ENCODE measurements at places on chromosomes 4 and X. TPM values are rescaled to one million over a fixed set of nuclear protein-coding genes. Genes with fewer than 3 reads are reported as not detected.

GRCh38 chr4:123249821-123250220 is 146.8 kb upstream of the SPRY1 start:
- DNase-seq, result no peak

Gene RAI2
- total RNA-seq, result 15.5 TPM

GRCh38 chr4:26067035-26067434 is 153.0 kb downstream of the SMIM20 start:
- no peak for DNase-seq

Gene TLR8
- total RNA-seq, result 6.3 TPM

DNA sequence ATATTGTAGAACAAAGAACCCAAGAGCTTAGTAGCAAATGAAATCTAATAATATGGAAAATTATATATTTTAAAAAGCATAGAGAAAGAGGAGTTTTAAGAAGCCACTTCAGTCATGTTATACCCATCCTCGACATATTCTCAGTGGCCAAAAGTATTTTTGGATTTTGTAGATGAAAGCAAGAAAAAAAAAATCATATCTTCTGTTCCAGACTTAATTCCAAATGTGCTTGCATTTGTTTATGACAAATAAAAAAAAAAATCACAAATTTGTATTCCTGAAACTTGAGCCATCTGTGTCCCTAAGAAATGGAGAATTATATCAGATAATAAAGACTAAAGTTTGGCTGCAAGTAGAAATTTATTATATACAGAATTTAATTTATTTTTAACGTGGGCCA is 1482.4 kb upstream of the PABPC4L start:
- no peak for DNase-seq

Gene CT45A10
- total RNA-seq, result not detected

DNA sequence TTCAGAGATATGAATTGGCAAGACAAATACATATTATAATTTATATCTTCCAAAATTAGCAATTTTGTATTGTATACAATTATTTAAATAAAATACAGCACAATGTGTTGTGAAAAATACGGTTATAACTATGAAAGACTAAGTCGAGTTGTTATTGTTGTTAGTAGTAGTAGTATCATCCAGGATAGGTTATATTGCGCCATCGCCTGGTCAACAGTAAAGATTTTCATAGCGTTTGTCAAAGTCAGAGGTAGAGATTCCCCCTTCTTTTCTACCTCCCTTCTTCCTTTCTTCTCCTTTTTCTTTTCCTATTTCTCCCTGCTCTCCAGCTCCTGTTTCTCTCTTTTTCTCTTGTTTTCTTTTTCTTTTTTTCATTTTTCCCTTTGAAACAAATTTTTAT is 499.1 kb upstream of the EPHA5 start:
- DNase-seq, result no peak

GRCh38 chr4:163003979-163004378 is 162.7 kb downstream of the NAF1 start:
- no peak for DNase-seq
